ENCODE measurements at places on chromosomes 1 and 21.

GRCh38 chr1:47378147-47378546 lies 37.9 kb upstream of the FOXE3 start:
- DNase-seq = no peak

DNA sequence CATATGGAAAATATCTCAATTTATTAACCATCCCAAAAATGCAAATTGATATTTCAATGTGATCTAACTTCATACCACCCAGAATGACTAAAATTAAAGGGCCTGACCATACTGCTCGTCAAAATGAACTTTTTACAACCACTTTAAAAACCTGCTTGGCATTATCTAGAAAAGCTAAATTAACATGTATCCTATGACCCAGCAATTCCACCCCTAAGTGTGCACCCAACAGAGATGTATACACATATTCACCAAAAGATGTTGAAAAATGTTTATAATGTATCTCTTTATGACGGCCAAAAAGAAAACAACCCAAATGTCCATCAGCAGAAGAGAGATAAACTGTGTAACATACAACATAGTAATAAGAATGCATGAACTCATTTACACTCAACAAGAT lies 1.6 kb upstream of the BCAR3 start:
- no peak for DNase-seq

GRCh38 chr21:33290441-33290840 lies 24.3 kb downstream of the IL10RB start:
- no peak for DNase-seq

- DNase-seq = no peak
Observed at GRCh38 chr1:156276532-156276931, 6.1 kb downstream of the SMG5 start.

GRCh38 chr1:169090308-169090899 lies 16.1 kb upstream of the ATP1B1 start:
- no peak for DNase-seq

DNA sequence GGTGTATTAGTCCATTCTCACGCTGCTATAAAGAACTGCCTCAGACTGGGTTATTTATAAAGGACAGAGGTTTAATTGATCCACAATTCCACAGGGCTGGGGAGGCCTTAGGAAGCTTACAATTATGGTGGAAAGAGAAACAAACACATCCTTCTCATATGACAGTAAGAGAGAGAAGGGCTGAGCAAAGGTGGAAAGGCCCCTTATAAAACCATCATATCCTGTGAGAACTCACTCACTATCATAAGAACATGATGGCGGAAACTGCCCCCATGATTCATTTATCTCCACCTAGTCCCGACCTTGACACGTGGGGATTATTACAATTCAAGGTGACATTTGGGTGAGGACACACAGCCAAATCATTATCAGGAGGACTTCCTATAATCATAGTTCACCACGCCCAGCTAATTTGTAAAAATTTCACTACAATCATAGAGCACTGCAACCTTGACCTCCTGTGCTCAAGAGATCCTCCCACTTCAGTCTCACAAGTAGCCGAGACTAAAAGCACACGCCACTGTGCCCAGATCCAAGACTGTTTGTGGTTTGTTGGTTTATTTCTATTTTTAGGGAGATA lies 164.9 kb downstream of the RERE start:
- DNase-seq = no peak

DNA sequence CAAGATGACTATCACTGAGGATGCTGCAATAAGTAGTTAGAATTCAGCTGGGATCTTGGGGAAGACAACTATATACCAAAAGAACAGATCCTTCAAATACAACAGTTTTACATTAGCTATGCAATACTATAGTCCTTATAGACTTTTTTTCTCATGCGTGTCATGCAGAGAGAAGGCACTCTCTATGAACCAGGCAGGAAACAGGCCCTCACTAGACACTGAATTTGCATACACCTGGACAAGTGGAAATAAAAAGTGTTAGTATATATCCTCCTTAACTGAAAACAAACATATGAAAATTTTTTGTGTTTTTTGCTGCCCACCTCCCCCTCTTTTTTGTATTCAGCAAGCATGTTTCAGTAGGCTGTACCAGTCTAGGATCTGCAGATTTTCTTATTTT lies 29.9 kb downstream of the TMCO1 start:
- DNase-seq = no peak

DNA sequence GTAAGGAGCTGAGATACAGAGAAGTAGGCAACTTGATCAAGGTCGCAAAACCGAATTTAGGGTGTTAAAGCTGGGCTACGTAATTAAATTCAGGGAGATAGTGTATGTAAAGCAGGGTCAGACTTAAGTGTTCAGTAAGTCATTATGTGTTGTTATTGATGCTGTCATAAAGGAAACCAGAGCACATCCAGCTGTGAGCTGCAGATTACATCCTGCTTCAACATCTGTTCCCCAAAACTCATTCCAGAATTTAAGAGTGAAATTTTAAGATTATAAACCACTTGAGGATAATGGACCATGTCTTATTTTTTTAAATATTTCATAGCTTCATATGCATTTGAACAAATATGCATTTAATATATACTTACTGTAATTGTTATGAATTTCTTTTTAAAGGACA lies 49.7 kb downstream of the IVNS1ABP start:
- no peak for DNase-seq

GRCh38 chr1:169110689-169111447 lies 4.4 kb downstream of the ATP1B1 start:
- no peak for DNase-seq

DNA sequence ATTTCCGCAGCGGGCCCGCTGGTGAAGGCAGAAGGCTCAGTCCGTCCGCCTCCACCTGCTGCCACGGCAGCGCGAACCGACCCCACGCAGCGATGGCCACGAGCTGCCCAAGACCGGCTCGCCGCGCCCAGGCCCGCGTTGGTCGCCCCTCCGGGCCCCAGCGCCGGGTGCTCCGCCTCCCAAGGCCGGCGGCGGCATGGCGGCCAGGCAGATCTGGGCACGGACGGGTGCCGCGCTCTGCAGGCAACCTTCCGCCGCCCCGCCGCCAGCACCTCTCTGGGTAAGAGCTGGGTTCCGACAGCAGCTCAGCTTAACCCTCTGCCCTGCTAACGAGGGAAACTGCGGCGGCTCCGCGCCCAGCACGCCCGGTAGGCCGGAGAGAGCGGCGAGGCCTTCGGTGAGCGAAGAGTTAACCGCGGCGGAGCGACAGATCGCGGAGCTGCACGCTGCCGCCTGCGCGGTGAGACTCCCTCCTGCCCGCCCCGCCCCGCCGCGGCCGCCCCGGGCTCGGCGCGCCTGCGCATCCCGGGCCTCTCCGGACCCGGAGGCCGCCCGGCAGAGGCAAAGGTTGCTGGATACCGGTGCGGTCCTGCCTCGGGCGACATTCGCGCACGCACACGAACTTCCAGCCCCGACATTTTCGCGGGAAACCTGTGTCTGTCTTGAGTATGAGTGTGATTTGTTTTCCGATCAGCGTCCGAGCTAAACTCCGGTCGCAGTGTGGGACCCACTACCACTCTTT lies at the start of gene C1orf53:
Gene C1orf53, plus strand, starts transcription at position 177 of the 742 bp plus-strand sequence. Its CDS starts 20 bp downstream, at position 197.
- peak; percentile 96 for DNase-seq

GRCh38 chr1:117616356-117616755 lies 10.5 kb downstream of the TENT5C start:
- no peak for DNase-seq

DNA sequence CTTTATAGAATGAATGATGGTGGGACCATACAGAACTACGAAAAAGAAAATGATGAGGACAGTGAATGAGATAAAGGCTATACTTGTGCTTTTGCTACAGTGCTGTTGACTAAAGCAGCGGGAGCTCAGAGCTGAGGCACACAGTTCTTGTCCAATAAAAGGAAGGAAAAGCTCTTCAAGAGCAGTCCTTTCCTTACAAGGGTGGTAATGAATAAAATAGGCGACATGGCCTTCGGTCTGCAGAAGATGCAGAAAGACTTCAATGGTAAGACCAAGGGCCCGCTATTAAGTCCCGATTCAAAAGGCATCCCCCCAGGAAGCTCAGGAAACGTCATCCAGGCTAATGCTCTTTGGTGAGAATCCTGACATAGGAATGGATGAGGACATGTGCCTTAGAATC lies 44.4 kb downstream of the GNG12 start:
- no peak for DNase-seq

- no peak for DNase-seq
Observed at GRCh38 chr1:245156736-245157505, 2.1 kb downstream of the KIF26B start.

DNA sequence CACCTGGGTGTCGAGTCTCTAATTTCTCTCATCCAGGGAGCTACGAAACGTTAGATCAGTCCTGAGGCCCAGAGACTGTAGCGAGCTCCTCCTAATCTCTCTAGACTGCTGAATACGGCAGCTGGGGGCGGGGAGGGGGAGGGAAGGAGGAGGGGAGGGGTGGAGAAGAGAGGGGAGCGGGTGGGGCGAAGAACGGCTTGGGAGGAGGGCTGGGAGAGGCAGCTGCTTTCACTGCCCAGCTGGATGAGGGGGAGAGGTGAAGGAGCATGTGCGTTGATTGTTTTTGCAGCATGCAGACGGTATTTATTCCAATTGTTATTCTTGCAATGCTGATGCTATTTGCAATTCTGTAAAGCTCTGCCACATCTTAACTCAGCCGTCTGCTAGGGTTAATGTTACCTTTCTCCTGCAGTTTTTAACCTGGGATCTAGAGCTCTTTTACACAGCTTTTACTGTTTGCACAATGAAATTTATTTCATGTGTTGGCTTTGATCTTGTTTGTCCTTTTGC lies 790 bp downstream of the DNAJC6 start:
- peak; percentile 26 for DNase-seq

DNA sequence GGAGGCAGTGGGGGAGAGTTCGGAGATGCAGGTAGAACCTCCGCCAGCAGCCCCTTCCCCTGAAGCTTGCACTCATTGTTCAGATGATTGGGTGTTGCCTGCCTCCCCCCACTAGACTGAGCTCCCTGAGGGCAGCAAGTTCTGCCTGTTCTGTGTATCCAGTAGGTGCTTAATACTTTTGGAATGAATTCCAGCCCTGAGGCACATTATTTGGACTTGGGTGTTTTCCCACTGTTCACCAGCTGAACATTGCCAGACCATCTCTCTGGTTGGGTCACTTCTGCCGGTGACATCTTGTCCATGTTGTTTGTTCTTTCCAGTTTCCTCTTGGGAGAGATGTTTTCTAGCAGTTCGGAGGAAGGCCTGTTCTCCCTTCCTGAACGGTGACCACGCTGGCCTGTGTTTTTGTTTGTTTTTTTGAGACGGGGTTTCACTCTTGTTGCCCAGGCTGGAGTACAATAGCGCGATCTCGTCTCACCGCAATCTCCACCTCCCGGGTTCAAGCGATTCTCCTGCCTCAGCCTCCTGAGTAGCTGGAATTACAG lies 48.7 kb downstream of the SPSB1 start:
- no peak for DNase-seq

DNA sequence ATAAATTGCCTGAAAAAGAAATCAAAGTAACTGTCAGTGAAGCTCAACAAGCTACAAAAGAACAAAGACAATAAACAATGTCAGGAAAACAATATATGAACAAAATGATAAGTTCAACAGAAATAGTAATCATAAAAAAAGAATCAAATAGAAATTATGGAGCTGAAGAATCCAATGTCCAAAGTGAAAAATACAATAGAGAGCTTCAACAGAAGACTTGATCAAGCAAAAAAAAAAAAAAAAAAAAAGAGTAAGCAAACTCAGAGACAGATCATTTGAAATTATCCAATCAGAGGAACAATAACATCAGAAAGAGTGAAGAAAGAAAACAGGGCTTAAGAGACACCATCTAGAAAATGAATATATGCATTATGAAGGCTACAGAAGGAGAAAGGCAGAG lies 251.4 kb upstream of the SAMSN1 start:
- DNase-seq = no peak

DNA sequence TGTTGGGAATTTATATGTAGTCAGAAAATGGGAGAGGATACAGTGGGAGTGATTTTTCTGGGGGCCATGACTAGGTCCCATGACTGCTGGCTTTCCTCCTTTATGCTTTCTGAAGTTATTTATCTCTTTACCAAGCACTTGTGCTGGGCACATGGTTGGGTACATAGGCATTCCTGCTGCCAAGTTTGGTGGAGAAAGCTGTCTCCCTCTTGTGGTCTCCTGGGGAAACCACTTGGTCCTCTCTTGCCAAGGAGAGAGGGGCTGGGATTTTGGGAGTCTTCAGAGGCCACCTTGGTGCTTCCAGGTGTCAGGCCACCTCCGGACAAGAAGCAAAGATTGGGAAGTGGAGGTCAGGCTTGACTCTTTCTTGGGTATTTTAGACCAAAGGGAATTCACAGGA lies 120.2 kb upstream of the KCNE2 start:
- peak; percentile 15 for DNase-seq

DNA sequence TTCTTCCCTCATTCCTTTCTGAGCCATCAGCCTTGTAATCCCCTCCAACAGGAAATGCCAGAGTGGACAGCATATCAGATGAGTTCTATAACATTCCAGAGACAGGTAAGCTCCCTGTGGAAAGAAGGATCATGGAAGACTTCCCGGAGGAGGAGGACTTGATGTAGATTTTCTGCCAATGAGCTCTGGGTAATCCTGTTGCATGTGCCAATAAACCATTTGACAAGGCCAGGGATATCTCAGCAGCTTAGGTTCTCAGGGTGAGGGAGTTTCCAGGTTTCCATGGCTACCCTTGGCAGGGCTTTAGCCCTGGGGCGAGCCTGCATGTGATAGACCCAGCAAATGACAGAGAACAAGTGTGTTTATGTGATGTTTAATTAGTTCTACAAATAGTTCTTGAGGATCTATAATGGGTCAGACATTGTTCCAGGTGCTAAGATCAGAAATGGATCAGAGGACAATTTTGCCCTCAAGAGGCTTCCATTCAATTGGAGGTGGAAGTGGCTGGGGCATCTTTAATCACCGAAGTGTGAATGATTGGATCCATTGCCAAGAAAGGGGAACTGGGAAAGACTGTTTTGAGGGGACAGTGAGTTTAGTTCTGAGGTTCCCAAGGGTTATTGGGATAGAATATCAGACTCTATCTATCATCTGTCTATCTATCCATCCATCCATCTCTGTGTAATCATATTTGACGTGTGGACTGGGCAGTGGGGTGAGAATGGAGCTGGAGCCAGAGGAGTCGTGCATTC lies 6.9 kb downstream of the PLA2G5 start:
- DNase-seq = no peak

GRCh38 chr1:17215545-17215890 lies 10.6 kb downstream of the PADI1 start:
- DNase-seq = no peak

- DNase-seq = no peak
Observed at GRCh38 chr1:99644279-99645004, 1.5 kb upstream of the PALMD start.

GRCh38 chr1:22903113-22903512 lies 69.6 kb downstream of the LACTBL1 start:
- DNase-seq = no peak

- no peak for DNase-seq
Observed at GRCh38 chr1:2894381-2895041, 93.0 kb upstream of the TTC34 start.

GRCh38 chr21:20215959-20216358 lies 782.2 kb upstream of the NCAM2 start:
- DNase-seq = no peak

GRCh38 chr1:206982216-206982615 lies 12.0 kb upstream of the FCAMR start:
- peak; percentile 69 for DNase-seq

- no peak for DNase-seq
Observed at GRCh38 chr1:199978408-199978940, 49.0 kb upstream of the NR5A2 start.

- no peak for DNase-seq
Observed at GRCh38 chr1:50077273-50077672, 31.4 kb upstream of the ELAVL4 start.
